ENCODE measurements at places on chromosomes 11 and 22.

DNA sequence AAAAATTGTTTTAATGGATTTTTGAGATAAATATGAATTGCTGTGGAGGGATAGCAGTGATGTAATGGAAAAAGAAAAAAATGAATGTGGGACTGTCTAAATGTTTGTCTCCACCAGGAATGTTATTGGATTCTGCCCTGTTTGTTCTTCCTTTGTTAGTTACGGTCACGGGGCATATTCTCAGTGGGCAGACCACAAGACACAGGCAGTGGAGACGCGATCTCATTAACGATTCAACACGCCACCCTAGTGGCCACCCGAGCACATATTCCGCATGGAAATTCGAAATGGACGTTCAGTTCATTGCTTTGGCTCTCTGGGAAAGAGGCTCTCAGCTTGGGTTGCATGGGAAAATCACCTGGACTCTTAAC lies 151.8 kb upstream of the TTC12 start:
- DNase-seq: no peak

DNA sequence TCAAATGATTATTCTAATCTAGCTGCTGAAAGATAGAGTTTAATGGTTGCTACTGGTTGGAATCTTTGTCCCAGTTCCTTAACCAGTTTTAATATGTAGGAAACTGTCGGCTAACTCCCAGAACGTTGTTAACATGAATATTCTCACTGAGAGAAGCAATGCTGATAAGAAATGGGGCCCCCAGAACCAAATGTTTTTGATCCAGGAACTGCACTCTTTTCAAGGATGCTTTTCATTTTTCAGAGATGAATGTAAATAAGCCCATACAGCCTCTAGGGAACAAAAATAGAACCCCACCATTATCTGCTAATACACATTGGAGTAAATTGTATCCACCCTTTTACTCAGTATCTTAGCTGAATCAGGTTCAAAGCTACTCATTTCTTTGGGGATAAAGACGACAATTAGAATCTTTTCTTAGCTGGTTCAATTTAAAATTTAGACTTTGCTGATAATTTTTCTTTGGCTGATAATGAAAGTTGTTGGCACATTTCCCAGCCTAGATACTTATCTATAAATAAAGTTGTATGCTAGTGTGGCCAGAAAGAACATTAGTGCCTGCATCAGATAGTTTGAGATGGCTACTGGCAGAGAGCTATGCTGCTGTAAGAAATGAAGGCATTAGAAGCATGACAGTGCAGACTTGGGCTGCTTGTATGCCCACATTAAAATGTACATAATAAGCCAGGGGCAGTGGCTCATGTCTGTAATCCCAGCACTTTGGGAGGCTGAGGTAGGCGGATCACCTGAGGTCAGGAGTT lies 323.3 kb upstream of the PDGFD start:
- no peak for DNase-seq

GRCh38 chr22:46297151-46297812 lies 612 bp downstream of the GTSE1 start:
- no peak for DNase-seq

GRCh38 chr22:28102151-28102812 lies 183.2 kb upstream of the PITPNB start:
- DNase-seq: no peak

GRCh38 chr22:48407256-48407955 lies 1420.3 kb downstream of the BRD1 start:
- no peak for DNase-seq

DNA sequence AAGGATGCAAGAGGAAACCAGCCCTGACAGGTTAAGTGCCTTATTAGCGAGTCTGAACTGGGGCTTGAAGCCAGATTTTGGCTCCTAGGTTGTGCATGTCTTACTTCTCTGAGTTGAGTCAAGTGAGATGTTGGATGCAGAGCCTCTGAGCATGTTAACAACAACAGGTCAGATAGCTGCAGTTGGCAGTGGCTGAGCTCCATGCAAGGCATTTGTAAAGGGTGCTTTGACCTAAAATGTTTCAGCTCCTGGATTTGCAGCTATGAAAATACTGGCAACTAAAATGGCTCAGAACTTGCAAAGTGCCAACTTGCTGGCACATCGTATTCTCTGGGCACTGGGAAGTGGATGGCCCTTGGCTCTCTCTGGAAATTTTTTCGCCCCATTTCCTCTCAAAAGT lies 16.4 kb upstream of the CSRP3 start:
- DNase-seq: no peak

- DNase-seq: no peak
These were observed 9.2 kb downstream of the TP53I11 start for GRCh38 chr11:44941259-44942021.

DNA sequence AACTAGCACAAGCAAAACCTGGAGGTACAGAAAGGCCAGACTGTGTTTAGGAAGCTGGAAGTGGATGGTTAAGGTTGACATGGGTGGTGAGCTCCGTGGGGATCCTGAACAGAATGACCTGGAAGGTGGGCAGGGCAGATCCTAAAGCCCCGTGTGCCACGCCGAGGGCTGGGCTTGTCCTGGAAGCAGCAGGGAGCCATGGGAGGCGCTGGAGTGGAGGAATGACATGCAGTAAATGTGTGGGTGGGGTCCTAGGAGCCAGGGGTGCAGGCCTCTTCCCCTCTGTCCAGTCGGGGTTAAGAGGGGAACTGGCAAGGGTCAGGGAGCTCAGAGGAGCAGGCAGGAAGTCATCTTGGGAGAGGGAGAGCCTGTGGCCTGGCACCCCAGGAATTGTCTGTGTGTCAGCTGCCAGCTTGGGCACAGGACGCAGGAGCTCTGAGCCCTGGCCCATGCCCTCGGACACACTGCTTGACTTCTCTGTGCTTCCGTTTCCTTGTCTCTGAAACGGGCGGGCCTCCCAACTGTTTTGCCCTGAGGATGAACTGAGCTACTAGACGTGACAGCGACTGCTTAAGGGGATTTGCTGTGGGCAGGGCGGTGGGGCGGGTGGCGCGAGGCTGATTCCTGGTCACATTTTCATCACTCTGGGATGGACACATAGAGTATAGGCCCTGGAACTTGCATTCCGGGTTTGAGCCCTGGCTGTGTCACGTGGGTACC lies 75.7 kb downstream of the MPPED1 start:
- DNase-seq: no peak

DNA sequence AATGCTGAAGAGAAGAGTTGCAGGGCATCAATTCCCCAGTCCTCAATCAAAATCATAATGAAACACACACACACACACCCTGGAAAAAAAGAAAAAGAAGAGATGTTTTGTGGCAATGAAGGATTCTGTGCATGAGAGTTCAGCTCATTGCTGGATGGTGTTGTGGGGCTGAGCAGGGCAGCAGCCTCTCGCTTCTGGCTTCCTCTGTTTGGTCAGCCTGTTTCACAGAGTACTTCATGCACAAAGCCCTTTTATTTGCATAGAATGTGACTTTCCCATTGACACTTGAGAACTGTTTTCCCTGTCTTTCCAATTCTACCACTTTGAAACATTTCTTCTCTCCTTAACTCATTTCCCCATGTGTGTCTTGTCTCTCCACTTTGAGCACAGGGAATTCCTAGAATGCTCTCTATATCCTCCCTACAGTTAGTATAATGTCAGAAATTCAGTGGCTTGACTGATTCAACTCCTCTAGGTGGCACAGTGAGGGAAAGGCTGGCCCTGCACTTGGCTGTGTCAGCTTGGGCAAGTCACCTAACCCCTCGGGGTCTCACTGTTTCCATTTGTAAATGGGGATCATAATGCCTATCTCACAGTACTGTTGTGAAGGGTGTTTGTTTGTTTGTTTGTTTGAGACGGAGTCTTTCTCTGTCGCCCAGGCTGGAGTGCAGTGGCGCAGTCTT lies 25.4 kb upstream of the BSX start:
- no peak for DNase-seq

DNA sequence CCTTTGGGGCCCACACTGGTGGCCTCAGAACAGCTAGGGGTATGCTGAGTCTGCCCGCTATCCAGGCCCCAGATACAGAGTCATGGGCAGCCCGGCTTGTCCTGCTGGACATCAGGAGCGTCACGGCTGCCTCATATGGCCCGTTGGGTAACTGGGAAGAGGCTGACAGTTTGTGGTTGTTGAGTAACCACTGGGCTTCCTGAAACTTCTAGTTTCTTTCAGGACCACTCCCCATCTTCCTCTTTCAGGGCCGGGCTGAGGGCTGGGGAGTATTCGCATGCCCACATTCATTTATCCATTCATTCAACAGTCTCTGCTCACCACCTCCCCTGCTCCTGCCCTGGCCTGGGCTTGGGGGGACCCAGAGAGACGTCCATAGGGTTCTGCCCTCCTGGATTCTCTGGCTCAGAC lies 13.4 kb upstream of the P2RY2 start:
- no peak for DNase-seq

GRCh38 chr11:15490535-15490934 lies 375.8 kb downstream of the INSC start:
- no peak for DNase-seq

- DNase-seq: no peak
These were observed 304.9 kb downstream of the NTM start for GRCh38 chr11:131675121-131675888.

DNA sequence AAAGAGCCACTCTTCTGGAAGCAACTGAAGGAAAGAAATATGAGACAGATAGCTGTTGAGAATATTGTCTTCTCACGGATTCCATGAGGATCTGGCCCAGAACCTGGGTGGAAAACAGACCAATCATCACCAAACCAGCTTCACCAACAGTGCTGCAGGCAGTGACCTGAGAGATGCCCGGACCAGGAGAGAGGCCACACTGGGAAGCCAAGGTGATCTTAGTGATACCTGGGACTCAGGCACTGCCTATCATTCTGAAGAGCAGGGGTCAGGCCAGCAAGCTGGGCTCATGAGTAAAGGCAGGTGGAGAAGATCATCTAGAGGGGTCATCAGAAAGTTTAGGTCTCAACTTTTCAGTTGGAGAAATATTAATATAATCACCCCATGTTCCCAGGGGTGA lies 595.8 kb upstream of the CADM1 start:
- no peak for DNase-seq

- DNase-seq: no peak
These were observed 89.2 kb upstream of the CRTAM start for GRCh38 chr11:122749005-122749687.

DNA sequence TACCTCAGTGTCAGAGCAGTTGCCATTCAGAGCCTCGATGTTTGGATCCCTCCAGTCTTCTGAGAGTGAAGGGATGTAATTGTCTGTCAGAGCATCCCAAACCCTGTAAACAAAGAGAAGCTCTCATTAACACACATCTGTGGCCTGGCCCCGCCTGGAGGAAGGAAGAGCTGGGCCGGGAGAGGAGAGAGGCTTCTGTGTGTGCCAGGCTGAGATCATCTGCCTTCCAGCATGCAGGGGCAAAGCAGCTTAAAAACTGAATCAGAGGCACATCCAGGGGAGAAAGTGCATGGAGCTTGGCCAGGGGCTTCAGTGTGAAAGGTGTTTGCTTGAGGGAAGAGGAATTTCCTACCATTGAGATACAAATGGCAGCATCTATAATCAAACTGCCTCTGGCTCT lies 14.5 kb downstream of the FEZ1 start:
- no peak for DNase-seq

DNA sequence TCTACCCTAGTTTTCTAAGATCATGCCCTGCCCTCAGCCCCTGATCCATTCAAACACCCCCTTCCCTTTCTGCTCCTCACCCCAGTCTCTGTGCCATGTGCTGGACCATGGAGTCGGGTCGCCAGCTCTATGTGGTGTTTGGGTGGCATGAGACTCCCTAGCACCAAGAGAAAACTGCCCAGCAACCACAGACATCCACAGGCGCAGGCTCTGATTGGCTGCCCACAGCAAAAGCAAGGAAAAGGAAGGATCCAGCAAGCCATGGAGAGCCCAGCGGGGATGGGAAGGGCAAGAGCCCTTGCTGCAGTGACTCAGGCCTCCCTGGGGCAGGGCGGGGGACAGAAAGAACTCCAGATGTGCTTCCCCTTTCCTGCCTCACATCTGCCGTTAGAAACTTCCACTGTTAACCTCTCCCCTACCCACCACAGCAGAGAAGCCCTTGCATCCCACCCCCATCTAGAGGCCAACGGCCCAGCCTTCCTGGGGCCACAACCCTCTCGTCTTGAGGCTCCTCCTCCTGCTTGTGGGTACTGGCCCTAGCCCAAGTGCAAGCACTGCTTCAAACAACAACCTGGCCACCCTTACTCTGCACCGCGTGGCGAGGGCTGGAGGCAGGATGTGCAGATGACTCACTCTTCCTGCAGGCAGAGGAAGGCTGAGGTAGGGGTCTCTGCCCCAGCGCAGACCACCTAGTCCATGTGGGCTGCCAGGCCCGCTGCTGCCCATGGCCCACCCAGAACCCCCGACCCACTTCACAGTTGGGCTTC lies 9.7 kb upstream of the AHNAK start:
- DNase-seq: no peak

DNA sequence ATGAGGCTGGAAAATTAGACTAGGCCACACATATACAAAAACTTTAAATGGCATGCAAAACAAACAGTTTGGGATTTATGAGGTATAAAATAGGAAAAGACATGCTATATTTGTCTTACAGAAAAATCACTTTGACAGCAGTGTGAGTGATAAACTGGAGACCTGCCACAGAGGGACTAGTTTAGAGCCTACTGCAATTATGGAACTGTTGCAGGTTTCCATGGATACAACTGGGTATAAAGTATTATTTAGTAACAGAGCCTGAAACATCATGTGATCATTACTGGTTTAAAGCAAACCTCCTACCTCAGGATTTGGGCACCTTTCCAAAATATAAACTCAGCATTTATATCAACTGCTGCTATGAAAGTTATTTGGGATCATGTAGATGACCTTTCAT lies 1032.5 kb downstream of the DLG2 start:
- no peak for DNase-seq

DNA sequence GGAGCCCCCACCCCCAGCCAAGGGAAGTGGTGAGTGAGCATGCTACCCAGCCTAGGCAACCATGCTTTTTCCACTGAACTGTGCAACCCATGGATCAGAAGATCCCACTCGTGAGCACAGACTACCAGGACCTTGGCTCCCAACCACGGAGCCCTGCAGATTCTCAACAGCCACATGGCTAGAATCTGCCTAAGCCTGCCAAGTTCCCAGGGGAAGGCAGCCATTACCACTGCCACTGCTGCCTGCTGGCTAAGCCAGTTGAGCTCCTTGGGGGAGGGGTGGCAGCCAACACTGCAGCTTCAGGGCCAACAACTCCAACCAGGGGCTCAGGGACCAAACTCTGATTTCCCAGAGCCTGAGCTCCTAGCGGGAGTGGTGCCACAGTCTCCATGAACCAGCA lies 195.8 kb downstream of the DLG2 start:
- no peak for DNase-seq

GRCh38 chr11:86124251-86125233 lies 55.7 kb upstream of the PICALM start:
- no peak for DNase-seq

DNA sequence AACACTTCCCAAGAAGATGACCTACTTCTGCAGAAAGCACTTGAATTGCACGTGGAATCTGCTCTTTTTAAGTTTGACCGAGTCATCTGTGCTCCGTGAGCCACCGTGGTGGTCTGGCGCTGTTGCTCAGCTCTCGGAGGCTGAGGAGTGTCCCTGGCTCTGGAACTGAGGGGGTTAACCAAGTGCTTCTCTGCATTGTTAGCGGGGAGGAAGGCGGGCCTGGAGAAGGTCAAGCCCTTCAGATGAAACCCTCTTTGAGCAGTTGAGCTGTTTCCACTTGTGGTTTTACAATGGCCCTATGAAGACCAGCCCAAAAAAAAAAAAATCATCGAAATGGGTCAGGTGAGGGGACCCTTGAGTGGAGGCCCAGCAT lies 286.4 kb downstream of the NTM start:
- DNase-seq: no peak

- DNase-seq: no peak
These were observed 14.6 kb upstream of the SERGEF start for GRCh38 chr11:18027475-18027874.
